ENCODE measurements at places on chromosomes 7 and 10.

DNA sequence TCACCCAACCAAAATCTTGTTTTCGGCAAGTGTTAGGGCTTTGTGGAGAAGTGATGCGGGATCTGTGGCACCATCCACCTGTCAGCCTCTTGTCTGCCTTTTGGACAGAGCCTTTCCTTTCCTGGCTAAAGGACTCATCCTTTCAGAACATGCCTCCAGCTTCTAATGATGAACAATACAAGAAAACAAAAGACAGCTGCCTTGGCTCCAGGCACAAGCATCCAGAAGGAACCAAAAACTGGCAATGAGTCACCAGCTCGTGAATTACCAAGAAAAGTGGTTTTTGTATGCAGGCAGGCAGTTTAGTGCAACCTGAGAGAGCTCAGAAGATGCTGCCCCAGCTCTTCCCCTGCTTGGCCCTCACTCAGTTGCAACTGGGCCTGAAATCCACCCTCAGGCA lies 84.6 kb upstream of the NAMPT start:
- peaks cover 1% of the 10 kb centered on the region for H3K4me1 ChIP-seq
- no peak for DNase-seq
- H3K27ac ChIP-seq = no peak overlapping the region
- H3K36me3 ChIP-seq = no peaks in the 10 kb centered on the region
- H3K4me3 ChIP-seq = no peak overlapping the region

- H3K4me3 ChIP-seq = no peak overlapping the region
- H3K27ac ChIP-seq = no peak overlapping the region
- DNase-seq = peak; percentile 25
- no peaks in the 10 kb centered on the region for H3K27me3 ChIP-seq
- H3K4me1 ChIP-seq = peaks cover 10% of the 10 kb centered on the region
- peaks cover 4% of the 10 kb centered on the region for H3K36me3 ChIP-seq
Observed at GRCh38 chr7:129376076-129376777, 58.0 kb upstream of the STRIP2 start.

GRCh38 chr7:1659696-1660095 lies 10.4 kb upstream of the ELFN1 start:
- H3K4me1 ChIP-seq = peaks cover 6% of the 10 kb centered on the region
- DNase-seq = no peak
- no peak overlapping the region for H3K4me3 ChIP-seq

DNA sequence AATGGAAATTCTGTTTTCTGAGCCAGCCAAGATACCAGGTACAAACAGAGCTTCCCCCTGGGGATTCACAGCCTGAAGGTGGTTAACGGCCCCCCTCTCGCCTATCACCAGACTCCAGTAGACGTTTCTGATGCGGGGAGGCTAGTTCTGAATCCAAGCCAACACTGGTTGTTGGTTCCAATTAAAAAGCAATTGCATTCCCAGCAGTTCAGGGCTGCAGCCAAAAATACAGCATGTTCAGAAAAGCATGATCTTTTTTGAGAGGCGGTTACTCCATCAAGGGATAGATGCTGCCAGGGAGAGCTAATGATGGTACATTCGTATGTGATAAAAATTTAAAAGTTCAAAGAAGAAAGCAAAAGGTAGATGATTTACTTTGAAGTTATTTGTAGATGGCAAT lies 481.0 kb downstream of the GALNT17 start:
- H3K4me3 ChIP-seq = no peak overlapping the region
- no peak for DNase-seq
- no peaks in the 10 kb centered on the region for H3K36me3 ChIP-seq
- no peak overlapping the region for H3K27ac ChIP-seq

DNA sequence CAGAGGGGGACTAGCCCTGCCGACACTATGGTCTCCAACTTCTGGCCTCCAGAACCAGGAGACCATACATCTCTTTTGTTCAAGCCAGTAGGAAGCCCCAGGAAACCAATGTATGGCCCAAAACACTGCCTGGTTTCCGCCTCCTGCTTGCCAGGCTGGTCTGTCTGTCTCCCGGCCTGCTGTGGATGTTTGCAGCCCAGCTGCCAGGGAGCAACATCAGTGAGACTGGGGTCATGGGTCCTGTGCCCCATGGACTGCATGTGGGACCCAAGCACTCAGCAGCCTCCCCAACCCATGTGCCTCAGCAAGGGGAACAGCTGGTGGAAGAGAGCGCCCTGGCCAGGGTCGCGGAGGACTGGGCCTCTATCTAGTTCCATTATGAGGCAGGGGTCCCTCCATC lies 33.4 kb upstream of the NUB1 start:
- peaks cover 15% of the 10 kb centered on the region for H3K4me1 ChIP-seq
- DNase-seq = no peak
- no peaks in the 10 kb centered on the region for H3K36me3 ChIP-seq
- H3K27me3 ChIP-seq = peaks cover 19% of the 10 kb centered on the region

GRCh38 chr7:45971171-45971570 lies 50.1 kb upstream of the IGFBP3 start:
- DNase-seq = no peak
- H3K4me3 ChIP-seq = no peak overlapping the region
- H3K36me3 ChIP-seq = no peaks in the 10 kb centered on the region
- H3K27me3 ChIP-seq = peaks cover 2% of the 10 kb centered on the region

Data from naive thymus-derived CD8-positive, alpha-beta T cell (primary cell).